Neural progenitor cell (in vitro differentiated cells): ENCODE measurements at places on chromosomes 6 and 20. TPM values are rescaled to one million over a fixed set of nuclear protein-coding genes. Genes with fewer than 3 reads are reported as not detected.
A peak's percentile ranks its signal among the peaks of the same experiment; 100 is the strongest.

Gene SEL1L2
- 0.77 and 2.5 TPM in 2 replicates for total RNA-seq

Gene LINC00237
- total RNA-seq = not detected in 2 replicates

DNA sequence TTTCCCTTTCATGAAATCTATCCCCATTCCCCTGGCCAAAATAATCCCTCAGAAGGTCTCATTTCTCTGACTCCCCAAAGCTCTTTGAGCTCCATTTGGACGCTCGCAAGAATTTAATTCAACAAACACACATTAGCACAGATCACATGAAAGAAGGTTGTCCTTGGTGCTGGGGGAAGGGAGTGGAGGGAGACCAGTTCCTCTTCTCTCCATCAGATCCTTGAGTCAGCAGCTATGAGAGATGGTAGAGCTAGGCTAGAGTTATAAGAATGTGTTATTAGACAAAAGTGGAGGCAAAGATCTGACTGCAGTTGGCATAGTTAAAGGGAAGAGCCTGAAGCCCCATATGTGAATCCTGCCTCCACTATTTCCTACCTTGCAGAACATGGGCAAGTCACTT, 184.2 kb upstream of the CDYL start:
- no peak for DNase-seq

DNA sequence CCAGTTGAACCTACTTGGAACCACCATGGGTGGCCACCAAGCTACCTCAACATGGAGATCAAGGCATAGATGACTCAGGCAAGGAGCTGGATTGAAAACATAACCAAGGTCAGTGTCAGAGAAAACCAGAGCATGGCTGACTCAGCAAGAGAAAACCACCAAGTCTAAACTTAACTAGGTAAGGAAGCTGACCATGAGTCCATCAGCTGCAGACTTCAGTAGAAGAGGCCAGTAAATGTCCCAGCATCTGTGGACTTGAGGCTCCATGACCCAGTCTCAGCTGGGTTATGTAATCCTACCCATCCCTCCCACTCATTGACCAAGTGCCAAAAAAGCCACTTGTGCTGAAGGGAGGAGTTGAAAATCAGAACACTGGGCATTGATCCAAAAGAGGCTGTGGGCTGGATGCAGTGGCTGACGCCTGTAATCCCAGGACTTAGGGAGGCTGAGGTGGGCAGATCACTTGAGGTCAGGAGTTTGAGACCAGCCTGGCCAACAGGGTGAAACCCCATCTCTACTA, 93.7 kb upstream of the CBLN4 start:
- no peak for DNase-seq

GRCh38 chr6:132798869-132799538, 567 bp upstream of the SLC18B1 start:
- peak; percentile 62 for DNase-seq

DNA sequence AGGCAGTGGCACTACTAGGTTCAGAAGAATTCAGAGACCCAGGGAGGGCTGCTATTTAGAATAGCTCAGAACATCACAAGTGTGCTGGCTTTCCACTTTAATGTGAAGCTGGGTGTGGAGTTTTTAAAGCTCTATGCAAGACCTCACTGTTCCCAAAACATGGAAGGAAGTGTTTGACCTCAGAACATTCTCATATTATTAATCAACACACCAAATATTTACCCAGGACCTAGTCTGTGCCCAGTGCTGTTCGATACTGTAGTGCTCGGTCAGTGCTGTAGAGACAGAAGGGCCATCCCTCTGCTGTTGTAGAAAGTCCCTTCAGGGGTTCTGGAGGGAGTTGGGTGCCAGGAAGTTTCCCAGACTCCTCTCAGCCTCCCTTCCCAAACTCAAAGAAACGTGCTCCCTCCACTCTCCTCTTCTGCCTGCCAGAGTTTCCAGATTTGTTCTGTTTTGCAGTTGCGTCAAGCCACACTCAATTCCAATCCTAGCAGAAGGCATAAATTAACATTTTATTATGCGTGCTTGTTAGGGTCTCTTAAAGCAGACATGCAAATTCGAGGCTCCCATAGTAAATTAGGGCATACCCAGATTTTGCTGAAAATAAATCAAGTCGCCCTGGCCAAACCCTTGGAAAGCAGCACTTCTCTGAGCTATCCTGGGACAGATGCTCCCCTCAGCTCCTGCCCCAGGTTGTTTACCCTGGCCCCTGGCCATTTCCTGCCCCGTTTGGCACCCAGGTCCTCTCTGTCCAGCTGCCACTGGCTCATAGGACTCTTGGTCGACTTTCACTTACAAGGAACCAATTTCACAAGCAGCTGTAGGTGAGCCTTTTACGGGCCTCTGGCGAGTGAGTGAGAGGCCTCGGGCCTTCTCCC, 248.6 kb downstream of the HIVEP2 start:
- no peak for DNase-seq

Gene C6orf163
- total RNA-seq = 2.6 and 3.1 TPM in 2 replicates

Gene HRH3
- 0.09 and 1.7 TPM in 2 replicates for total RNA-seq

- no peak for DNase-seq
These were observed 64.9 kb downstream of the TNFAIP3 start for GRCh38 chr6:137931849-137932465.

- DNase-seq = peak; percentile 68
These were observed 12.5 kb upstream of the TMEM30A start for GRCh38 chr6:75296811-75297779.

- DNase-seq = no peak
These were observed 60.4 kb upstream of the RSPO3 start for GRCh38 chr6:127058027-127058426.

GRCh38 chr6:167683028-167683862, 143.5 kb upstream of the AFDN start:
- DNase-seq = no peak

- peak; percentile 47 for DNase-seq
These were observed 785 bp upstream of the THBD start for GRCh38 chr20:23050076-23050838.

Gene RHAG
- total RNA-seq = not detected in 2 replicates
